ENCODE measurements at places on chromosomes 2 and 18.
A peak's percentile ranks its signal among the peaks of the same experiment; 100 is the strongest.

DNA sequence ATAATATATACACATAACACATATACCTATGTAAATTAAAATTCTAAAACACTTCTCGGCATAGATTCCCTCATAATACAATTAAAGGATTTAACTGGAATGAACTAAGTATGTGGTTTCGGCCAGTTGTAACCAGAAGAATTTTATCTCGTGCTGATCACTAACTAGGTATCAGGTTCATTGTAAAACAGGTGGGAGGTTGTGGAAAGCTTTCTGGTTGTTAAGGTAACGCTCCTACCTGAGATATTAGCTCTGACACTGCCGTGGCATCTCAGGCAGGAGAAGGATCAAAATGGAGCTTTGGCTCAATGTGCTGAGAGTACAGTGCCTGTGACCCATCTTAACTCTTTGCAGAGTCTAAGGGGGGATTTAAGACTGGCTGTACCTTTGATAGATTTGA lies 42.5 kb downstream of the SLC9A2 start:
- no peak for DNase-seq

- no peak for DNase-seq
Measured at GRCh38 chr2:196821195-196821594, 12.0 kb upstream of the C2orf66 start.

GRCh38 chr2:96870626-96871255 lies 861 bp upstream of the SEMA4C start:
- DNase-seq, result no peak

DNA sequence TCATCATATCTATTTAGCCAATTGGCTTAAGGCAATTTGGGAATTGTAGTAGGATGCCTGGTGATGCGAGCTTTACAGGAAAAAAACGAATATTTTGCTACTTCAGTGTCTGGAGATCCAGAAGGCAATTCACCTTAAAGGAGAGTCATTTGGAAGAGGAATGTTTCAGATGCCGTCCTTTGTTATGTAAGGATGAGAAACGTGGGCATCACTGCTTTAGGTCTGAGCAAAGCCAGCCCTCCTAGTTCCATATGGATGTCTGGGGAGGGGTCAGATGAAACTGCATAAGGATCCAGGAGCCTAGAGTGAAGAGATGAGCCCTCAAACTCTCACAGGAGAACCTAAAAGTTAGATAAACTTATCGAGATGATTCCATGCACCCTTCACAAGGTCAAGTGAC lies 30.9 kb upstream of the DOCK10 start:
- no peak for DNase-seq

DNA sequence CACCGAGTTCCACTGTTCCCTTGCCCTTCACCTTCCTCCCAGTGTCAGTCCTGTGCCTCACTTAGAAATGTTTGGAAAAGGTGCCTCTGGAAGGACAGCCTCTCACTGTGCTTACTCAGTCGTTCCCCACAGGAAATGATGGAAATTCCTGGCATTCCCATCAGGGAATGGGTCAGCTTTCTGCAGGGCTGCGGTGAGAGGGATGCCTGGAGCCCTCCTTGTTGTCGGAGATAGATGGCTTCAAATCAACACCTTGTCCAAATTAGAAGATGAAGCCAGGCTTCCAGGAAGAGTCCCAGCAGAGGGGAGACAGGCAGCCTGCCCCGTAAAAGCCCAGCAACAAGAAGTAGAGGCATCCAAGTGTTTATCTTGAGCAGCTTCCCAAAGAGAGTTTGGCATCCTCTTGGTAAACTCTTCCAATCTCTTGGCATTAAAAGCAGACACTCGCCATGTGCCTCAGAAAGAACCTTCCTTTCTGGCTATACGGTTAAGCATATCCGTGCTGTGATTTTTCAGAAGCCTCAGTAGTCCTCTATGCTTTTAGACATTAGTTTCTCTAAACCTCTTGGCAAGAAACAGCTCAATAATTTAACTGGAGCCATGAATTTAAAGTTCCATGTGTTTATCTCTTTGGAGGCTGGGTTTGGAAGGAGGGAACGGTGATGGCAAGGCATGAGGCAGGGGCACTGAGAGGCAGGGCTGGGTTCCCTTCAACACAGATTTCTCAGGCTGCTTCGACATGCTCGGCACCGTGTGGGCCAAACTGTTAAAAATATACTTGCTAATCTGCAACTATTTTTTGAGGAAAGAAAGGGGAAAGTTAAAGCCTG lies 25.1 kb downstream of the COLEC12 start:
- DNase-seq, result no peak

GRCh38 chr18:49764032-49764431 lies 49.3 kb downstream of the ACAA2 start:
- no peak for DNase-seq

- DNase-seq, result no peak
Measured at GRCh38 chr18:76662626-76663025, 159.7 kb upstream of the ZNF236 start.

- DNase-seq, result no peak
Measured at GRCh38 chr2:675460-675859, 1.7 kb downstream of the TMEM18 start.

- no peak for DNase-seq
Measured at GRCh38 chr18:21289827-21290226, 47.8 kb downstream of the GREB1L start.

GRCh38 chr2:101327863-101328394 lies 19.4 kb upstream of the RNF149 start:
- no peak for DNase-seq

DNA sequence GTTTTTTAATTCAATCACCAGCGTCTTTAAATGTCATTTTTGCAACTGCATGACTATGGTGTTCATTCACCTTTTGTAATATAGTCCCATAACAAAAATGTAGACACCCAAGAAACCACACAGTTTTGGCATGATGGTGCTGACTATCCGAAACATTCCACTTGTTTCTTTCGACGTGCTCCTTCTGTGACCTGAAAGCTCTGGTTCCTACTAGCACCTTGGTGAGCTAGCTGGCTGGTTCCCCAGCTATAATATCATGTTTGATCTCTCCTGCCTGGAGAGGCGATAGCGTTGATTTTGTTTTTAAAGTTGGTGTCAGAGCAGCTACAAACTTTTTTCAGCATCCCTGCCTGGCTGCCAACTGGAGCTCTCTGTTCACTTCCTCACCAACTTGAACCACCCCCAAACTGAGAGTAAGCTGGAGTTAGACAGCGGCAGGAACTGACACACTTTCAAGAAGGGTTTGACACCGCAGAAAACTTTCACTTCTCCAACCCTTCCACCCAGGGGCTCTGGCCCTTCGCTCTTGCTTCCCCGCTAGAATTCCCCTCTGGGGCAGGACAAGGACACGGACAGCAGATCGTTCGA lies 1.1 kb downstream of the ATAD2B start:
- DNase-seq, result peak; percentile 46

- no peak for DNase-seq
Measured at GRCh38 chr18:650428-650858, 7.0 kb upstream of the TYMS start.

DNA sequence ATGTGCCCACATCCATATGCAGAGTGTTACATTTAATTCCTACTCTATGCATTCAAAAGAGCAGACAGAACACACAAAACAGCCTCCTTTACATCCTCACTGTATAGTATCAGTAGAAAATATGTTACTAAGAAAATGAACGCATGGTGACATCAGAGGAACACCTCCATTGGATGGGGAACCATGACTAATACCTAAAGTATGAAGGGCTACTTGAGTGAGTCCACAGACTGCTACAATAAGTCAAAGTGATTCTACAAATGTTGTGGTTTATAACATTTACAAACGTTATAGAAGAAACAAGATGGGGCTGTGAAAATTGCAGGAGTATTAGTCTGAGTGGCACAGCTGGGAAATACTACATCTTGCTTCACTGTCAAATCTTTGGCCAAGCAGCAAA lies 1830.9 kb upstream of the PIK3C3 start:
- DNase-seq, result no peak

DNA sequence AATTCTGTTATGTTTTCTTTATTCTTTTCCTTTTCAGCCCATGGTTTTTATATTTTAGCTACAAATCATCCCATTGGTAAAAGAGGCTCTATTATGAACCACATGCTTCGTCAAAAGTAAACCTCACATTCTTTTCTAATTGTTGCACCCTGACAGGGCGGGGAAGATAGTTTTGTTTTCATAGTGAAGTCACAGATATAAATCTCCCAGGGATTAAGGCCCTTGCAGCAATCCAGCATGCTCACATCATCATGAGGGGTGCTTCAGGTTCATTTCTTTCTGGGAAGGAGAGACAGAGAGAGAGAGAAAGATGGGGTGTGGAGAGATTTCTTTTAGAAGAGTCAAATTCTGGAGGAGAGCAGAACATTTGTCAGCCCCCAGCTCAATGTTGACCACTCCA lies 124.5 kb upstream of the CDC42EP3 start:
- DNase-seq, result no peak

- DNase-seq, result no peak
Measured at GRCh38 chr2:165406173-165406572, 63.3 kb upstream of the CSRNP3 start.

GRCh38 chr2:28021898-28022297 lies 131.4 kb downstream of the BABAM2 start:
- DNase-seq, result no peak

GRCh38 chr18:36620788-36621187 lies 208.0 kb downstream of the TPGS2 start:
- no peak for DNase-seq

- no peak for DNase-seq
Measured at GRCh38 chr2:217798191-217798590, 204.6 kb downstream of the TNS1 start.

- no peak for DNase-seq
Measured at GRCh38 chr18:65852273-65852672, 101.5 kb downstream of the CDH7 start.

DNA sequence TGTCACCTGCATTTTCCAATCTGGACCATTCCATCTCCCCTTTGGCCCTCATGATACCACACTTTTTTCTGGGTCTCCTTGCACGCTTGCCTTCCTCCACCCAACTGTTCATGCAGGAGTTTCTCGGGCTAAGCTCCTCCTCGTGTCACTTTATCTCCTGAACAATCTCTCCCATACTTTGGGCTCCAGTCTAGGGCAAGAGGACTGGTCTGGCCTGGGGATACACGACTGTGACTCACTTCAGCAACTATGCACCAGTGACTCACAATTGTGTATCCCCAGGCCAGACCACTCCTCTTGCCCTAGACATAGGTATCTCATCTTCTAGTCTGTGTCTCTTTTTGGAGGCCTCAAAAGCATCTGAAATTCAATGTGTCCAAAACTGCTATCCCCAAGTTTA lies 149.4 kb upstream of the PTPRM start:
- no peak for DNase-seq

DNA sequence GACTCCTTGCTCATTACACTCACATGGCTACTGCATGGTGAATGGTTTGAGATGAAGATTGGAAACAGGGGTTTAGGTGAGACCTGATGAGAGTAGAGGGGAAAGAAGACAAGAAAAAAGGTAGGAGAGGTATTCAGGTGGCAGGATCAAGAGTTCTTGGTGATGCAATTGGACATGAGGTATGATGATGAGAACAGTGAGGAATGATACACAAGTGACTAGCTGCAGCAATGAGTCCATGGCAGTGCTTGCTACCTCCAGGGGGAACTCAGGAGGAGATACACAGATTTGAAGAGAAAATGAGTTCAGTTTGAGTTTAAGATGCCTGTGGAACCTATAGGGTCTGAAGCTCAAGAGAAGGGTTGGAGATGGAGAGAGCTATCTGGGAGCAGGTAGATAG lies 62.1 kb upstream of the NFE2L2 start:
- no peak for DNase-seq

DNA sequence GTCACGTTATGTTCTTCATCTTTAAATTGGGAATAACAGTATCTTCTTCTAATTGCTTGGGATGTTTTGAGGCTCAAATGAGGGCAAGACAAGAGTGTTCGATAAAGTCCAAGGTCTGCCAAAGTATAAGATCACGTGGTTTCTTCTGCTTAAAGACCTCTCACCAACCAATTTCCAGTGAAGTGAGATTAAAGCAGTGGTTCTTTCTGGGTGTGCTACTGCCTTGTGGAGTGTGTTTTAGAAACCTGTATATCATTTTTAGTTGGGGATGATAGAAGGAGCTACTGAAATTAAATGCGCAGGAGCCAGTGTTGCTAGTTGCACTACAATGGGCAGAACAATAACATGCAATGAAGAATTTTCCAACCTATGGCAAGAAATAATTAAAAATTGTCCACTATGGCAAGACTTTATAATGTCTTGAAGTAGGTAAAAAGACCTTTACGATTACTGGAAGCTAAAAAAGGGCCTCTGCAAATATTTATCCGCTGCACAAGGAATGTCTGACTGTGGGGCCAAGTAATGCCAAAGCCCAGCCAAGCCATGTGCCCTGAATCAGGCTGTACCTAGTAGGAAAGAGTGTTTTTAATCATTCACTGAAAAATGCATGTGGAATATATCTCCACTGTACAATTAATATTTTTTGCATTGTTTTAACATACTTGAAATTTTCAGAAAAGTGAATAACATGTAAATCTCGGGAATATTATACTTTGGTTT lies 244.5 kb upstream of the REG3G start:
- no peak for DNase-seq

- DNase-seq, result no peak
Measured at GRCh38 chr2:64470766-64471295, 16.9 kb downstream of the LGALSL start.

DNA sequence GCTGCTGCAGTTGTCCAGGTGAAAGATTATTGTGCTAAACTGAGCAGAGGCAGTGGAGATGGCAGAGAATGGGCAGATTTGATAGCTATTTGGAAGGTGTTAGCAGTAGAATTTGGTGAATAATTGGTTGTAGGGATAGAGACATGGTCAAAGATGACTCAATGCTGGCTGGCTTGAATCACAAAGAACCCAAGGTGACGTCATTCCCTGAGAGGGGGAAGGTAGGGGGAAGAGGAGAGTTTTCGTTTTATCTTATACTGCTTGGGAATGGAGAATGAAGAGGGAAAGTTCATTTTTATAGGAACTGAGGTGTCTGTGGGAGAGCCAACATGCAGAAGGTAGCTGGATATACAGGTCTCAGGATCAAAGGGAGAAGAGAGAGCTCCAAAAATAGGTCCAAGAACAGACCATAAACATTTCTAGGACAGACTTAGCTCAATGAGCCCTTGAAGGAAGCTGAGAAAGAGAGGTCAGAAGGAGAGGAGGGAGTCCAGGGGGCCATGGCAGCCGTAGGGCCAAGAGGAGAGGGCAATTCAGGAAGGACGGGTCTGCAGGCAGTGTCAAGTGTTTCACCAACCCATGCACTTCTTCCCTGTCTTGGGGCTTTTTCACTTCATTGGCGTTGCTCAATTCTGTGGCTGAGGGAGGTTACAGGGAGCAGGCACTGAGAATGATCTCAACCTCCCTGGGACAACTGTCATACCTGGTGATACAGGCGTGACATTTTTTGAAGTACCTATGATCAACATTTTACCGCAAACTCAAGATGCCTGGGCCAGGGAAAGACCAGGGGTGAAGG lies 281.3 kb downstream of the TDRD15 start:
- DNase-seq, result no peak

- no peak for DNase-seq
Measured at GRCh38 chr2:216306868-216307267, 65.4 kb downstream of the MARCHF4 start.

DNA sequence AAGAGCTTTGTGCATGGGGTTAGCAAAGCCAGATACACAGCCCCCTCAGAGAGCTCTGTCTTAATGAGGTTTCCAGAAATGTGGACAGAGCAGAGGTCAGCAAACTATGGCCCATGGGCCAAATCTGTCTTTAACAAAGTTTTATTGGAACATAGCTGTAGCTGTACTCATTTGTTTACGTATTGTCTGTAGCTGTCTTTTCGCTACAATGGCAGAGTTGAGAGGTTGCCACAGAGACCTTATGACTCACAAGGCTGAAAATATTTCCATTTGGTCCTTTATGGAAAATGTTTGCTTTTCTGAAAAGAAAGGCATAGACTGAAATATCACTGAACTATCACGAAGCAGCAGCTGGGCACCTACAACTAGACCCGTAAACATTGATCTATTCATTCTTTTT lies 841.8 kb downstream of the SLC4A3 start:
- no peak for DNase-seq
